Activated T-helper 1 cell treated with anti-CD3 and anti-CD28 coated beads, Interleukin-2, amount 50 U/mL, for 16 hours (primary cell): ENCODE measurements at places on chromosomes 7 and 10.

DNA sequence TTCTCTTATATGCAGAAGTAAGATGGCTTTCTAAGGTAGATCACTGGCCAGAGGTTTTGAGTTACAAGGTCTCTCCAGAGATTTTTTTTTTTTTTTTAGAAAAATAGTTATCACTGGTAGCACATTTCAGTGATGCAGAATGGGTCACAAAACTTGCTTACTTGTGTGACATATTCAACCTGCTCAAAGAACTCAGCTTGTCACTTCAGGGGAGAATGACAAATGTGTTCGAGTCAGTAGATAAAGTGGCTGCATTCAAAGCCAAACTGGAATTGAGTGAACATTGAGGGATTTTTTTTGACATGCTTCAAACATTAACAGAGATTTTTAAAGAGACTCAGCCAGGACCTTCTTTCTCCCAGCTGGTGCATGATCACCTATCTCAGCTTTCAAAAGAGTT is 33.4 kb downstream of the PHTF2 start:
- no peak for DNase-seq

- no peak for DNase-seq
These were observed 32.7 kb upstream of the PURB start for GRCh38 chr7:44918029-44918428.

- DNase-seq, result no peak
These were observed 33.5 kb upstream of the KLHL7 start for GRCh38 chr7:23072048-23072447.

DNA sequence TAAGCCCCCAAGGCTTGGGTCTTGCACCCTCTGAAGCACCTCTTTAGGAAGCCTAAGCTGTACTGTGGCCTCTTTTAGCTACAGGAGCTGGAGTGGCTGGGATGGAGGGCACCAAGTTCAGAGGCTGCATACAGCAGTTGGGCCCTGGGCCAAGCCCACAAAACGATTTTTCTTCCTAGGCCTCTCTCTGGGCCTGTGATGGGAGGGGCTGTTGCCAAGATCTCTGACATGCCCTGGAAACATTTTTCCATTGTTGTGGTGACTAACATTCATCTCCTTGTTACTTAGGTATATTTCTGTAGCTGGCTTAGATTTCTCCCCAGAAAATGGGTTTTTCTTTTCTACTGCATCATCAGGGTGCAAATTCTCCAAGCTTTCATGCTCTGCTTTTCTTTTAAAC is 375.7 kb upstream of the NPSR1 start:
- DNase-seq, result no peak

DNA sequence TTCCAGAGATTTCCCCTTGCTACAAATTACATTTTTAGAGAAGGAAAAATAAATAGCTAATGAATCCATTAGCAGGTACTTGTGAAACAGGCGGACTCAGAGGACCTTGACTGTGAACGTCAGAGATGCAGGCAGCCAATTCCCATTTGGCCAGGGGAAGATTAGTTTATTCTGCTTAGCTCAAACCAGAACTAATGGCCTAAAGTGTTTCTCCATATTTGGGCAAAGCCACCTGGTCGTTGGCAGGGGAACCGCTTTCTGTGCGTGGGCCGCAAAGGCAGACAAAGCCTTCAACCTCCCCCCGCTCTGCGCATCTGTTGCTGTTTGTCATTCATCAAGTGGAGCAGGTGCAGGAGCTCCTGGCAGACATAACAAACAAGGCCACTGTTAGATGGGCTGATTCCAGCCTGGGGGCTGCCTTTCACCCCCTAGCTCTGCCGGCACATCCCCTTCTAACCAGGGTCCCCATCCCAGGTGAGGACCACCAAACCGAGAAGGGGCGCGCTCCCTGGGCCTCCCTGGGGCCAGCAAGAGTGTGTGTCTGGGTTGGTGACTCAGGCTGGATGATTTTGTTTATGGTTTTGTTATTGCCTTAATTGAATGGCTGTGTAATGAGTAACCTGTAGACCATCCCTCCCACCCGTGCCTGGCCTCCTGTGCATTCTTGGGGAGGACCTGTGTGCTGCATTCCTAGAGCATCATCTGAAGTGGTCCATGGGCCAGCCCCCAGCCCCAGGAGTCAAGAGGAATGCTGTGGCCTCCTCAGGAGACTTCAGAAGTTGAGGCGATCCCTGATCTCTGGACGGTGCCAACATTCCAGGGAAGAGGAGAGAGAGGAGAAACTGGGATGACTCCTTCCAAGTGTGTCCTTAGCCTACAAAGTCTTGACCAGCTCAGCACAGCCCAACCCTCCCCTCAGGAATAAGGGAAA is 14.5 kb upstream of the CPA1 start:
- no peak for DNase-seq

- no peak for DNase-seq
These were observed at the start of gene GLI3 for GRCh38 chr7:42236976-42237810. GLI3 (minus strand) TSS chr7:42237209; CDS start chr7:42223253, 13,956 bp downstream.

DNA sequence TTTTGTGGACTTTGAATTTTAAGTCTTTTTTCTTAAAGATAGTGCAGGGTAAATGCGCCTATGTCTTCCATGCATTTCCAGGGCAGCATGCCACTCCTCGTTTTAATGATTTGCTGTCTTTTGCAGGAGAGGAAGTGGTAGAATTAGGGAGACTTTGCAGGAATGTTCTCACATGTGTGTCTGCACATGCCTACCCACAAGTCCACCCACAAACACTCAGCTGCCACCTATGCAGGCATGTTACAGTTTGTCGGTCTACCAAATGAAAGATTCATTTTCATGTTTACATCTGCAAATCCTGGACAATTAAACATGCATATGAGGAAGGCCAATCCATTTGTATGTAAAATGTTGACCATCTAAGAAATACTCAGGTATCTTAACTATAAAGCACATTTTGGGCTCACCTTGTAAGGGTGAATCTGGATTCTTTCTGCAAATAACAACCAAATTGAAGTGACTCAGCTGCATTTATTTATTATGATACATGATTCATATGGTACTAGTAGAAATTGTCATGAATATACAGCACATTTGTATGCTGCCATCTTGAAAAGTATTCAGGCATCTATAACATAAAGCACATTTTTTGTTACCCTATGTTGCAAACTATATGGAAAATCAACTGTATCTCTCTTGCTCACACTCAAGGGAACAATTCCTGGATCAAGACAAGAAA is 4.7 kb upstream of the TEX36 start:
- no peak for DNase-seq

DNA sequence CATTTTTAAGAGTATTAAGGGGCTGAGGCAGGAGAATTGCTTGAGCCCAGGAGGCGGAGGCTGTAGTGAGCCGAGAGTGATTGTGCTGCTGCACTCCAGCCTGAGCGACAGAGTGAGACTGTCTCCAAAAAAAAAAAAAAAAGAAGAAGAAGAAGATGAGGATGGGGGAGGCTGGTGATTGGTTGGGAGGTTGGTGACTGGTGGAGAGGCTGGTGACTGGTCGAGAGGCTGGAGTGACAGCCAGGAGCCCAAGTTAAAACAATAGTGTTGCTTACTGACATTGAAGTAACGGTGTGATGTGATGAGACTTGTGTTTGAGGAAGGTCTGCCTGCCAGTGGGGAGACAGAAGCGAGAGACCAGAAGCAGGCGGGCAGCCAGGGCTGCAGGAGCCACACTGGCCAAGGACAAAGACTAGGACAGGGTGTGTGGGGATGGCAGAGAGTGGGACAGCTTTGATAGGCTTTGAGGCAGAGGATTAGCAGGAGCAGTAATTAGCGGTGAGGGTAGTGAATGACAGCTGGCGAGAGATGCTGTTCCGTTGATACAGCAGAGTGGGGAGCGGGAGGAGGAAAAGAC is 4.9 kb downstream of the SRRT start:
- no peak for DNase-seq

DNA sequence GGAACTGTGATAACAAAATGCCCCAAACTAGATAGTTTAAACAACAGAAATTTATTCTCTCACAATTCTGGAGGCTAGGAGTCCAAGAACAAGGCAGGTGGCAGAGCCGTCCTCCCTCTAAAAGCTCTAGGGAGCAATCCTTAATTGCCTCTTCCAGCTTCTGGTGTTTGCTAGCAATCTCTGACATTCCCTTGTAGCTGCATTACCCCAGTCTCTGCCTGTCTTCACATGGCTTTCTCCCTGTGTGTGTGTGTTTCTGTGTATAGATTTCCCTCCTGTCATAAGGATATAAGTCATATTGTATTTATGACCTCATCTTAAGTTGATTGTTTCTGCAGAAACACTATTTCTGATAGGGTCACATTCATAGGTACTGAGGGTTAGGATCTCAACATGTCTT is 177.5 kb downstream of the WNT2 start:
- no peak for DNase-seq

DNA sequence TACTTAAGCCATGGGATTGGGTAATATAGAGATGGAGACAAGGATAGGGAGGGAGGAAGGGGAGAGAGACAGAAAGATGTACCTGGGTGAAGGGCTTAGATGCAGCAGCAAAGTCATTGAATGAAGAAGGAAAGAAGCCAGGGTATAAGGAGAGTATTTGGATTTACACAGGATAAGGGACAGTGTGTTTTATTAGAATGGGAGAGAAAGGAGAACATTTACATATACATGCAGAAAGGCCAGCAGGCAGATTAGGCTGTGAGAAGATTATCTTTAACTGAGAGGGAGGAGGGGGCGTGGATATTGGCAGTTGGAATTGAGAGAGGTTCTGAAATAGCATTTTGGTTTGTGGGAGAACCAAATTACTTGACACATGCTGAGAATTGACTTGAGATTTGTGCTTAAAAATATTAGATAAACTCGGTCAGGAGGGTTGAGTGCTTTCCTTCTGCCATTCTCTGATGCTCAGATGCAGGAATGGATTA is 161.5 kb upstream of the ZNF804B start:
- DNase-seq, result no peak

DNA sequence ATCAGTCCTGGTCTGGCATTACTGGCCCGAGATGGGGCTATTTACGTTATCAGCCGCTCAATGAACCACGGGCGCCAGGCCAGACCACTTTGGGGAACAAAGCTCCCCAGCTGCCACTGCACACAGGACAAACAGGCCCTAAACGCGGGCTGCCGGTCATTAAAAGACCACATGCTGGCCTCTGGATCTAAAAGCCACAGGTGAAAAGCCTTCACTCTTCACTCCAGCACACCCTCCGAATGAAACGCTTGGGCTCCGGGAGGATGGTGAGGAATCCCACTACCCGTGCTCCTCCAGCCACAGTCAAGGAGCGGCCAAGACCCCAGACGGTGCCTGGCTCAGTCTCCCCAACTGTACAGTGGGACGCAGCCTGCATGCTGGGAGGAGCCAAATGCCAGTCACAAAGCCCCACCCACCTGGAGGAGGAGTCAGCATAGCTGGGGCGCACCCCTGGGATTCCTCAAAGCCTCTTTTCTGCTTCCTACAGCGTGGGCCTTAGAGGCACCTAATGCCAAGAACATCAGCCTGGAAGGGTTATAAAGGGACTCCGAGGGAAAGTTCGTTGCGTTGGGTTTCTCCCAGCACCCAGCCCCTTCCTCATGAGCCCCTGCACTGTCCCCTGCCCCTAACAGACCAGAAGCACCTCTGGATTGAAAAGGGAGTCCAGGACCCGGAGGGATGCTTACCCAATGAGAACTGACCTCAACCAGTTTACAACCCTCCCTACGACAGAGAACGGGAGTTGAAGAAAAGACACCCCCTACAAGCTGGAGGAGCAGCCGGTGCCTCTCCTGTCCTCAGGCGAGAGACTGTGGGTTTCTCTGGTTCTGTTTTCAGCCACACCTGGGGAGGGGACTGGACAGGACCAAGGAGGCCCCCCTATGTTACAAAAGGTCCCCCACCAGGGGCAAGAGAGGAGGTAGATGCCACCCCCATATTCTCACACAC is 4.7 kb downstream of the PDGFA start:
- no peak for DNase-seq

DNA sequence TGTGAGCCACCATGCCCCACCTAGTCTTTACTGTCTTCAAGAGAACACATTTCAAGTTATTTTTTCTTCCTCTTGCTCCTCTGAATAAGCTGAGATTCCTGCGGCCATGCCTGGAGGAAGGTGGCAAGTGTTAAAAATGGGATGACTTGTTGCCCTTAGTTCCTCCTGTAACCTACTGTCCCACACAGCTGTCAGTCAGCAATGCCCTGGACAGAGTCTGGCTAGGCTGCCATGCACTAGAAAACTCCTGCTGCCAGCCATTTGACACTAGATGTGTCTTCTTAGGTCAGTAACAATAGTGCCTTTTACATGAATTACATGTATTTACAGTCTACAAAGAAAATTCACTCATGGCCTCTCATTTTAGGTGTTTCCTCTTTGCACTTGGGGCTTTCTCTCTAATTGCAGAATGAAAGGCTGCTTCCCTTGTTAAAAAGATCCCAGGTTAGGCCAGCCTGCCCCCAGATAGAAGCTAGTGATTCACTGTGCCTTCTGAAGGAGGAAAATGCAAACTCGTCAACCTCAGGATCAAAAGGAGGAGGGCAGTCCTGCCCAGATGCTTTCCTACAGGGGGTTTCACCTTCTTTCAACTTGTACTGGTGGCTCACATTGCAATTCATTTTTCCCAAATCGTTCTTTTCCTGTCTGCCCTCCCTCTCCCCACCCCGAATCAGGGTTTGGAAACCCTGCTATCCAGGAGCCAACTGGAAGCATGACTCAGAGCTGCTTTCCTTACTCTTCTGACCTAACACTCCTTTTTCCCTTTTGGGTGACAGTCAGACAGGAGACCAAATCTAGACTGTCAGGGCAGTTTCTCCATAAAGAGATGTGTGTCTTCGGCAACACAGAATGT is 136.6 kb downstream of the SPAG6 start:
- DNase-seq, result no peak

- DNase-seq, result no peak
These were observed 57.2 kb upstream of the ARID5B start for GRCh38 chr10:61844116-61844822.

DNA sequence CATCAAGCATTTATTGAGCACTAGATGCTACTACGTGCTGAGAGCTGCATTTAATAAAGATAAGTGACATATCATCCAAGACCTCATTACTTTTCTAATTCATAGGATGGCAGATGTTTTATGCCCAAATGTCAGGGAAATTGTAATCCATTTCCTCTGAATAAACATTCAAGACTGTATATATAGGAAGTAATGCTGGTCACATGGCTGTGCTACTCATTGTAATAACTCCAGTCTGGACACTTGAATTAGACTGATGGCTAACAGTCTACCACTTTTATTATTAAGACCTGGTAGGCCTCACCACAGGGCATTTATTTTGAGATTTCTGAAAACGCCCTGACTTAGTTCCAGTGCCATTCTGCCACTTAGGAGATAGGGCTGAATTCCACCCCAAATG is 36.6 kb downstream of the PIK3AP1 start:
- DNase-seq, result no peak

GRCh38 chr7:37208528-37208927 is 240.1 kb downstream of the ELMO1 start:
- DNase-seq, result no peak

- no peak for DNase-seq
These were observed 38.1 kb downstream of the MKI67 start for GRCh38 chr10:128087884-128088709.

- DNase-seq, result no peak
These were observed 307.7 kb downstream of the MDFIC start for GRCh38 chr7:115229401-115230105.

- no peak for DNase-seq
These were observed 277.6 kb downstream of the KCNMA1 start for GRCh38 chr10:77359950-77360520.

- no peak for DNase-seq
These were observed 136.6 kb downstream of the ARHGAP22 start for GRCh38 chr10:48468130-48468790.
